Endodermal cell (in vitro differentiated cells): ENCODE measurements at places on chromosomes 2 and 18. TPM values are rescaled to one million over a fixed set of nuclear protein-coding genes. Genes with fewer than 3 reads are reported as not detected.

Gene GPR55
- 0.47 to 3.1 TPM (median 2.6 TPM) in 3 replicates for total RNA-seq

Gene PSMA8
- 0.18 TPM in 1 of 2 replicates, not detected in the other for total RNA-seq

Gene TLX2
- total RNA-seq, result 0.14 and 0.22 TPM in 2 replicates

Gene BOLL
- not detected in 3 replicates for total RNA-seq

Gene MPP4
- not detected in 3 replicates for total RNA-seq
